NCI-H524 treated with DMSO at 0.1 percent for 48 hours (cell line): ENCODE measurements at places on chromosomes 16 and 17.

- DNase-seq = no peak
These were observed 2.9 kb downstream of the ZBTB4 start for GRCh38 chr17:7476494-7476893.

DNA sequence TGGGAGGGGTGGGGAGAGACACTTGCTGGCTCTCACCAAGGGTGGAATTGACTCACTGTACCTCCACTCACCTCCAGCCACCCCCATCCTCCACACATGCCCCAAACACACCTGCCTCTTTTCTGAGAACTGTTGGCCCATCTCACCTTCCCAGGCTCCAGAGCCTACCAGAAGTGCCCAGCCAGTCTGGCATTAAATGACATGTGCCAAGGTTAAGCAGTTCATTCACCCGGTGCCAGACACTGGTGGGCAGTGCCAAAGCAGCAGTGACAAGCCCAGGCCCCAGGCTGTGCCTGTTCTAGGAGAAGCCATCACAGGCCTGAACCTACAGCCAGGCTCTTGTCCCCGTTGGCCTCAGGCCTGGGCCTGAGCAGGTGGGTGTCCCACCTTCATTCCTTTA is 11.2 kb downstream of the MVP start:
- DNase-seq = no peak

DNA sequence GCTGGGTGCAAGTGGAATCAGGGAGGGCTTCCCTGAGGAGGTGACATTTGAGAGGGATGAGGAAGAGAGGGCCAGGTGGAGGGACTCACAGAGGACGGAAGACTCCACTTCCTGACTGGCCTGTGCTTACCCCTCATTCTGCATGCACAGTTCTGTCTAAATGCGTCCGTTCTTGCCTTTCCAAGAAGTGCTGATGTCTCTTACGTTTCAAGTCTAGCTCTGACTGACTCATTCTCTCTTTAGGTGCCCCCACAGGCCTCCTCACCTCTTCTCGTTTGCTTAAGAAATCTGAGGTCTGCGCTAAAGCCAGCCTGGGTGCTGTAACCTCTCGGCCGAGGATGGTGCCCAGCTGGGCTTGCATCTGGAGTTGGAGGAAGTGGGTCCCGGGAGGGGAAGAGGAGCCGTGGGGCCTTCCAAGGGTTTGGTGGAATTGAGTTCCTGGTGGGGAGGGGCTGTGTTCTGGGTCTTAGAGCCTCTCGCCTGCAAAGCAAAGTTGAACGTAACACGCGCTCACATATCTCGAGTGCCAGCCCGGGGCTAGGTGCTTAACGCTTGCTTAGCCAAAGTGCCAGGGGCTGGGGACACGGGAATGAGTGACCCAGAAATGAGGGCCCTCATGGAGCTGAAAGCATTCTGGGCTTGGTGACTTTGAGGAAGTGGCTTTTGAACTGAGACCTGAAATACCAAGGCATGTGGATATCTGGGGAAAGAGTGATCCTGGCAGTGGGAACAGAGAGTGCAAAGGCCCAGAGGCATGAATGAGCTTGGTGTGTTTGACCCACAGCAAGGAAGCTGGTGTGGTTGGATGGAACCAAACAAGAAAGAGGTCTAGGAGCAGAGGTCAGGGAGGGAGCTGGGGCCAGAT is 4.8 kb downstream of the IL4R start:
- DNase-seq = no peak

- DNase-seq = no peak
These were observed 457.9 kb downstream of the SLC39A11 start for GRCh38 chr17:72634621-72635020.

- DNase-seq = no peak
These were observed 31.0 kb downstream of the MBTPS1 start for GRCh38 chr16:84085773-84086172.

DNA sequence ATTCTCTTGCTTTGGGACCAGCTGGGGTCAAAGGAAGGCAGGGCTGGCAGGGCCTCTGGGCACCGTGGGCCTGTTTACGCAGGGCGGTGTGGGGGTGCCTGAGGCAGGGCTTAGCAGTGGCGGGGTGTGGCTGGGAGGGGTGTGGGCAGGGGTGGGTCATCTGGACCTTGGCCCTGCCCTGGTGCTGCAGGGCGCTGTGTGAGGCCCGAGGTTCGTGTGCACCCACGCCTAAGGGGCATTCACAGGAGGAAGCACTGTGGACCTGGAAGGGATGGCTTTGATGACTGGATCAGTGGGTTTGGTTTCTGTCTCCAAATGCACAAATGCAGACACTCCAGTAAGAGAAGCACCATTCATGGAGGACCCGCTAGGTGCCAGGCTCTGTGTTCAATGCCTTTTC is 37.3 kb downstream of the BCO1 start:
- DNase-seq = no peak

DNA sequence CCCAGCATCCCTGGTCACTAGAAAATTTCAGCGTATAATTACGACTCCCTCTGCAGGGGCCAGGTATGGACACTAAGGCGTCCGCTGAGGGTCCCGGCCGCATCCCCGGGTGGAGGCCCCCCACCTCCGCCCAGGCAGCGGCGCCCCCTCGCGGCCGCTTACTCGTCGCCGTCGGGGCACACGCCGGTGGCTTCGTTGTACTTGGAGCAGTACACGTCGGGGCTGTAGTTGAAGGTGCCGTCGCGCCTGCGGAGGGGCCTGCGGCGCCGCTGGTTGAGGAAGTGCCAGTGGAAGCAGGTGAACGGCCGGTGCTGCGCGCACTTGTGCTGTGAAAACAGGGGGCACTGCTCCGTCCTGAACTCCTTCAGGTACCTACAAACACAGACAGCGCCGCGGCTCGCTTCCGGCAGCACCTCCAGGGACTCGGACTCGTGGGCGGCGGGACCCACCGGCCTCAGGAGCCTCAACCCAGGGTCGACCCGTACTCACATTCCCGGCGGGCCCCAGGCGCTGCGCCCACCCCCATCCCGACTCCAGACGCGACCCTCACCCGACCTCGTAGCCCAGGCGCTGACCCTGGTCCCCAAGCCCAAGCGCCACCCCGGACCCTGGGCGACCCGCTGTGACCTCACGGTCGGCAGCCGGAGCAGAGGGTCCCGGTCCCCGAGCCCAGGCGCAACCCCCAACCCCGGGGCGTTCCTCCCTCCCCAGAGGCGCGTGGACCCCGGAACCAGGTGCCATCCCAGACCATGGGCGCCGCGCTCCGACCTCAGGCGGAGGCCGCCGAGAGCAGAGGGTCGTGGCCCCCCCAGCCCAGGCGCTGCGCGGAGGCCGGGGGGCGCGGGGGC is 596 bp downstream of the UNKL start:
- DNase-seq = no peak

- peak; percentile 76 for DNase-seq
These were observed 67.8 kb downstream of the C16orf78 start for GRCh38 chr16:49441366-49441780.

DNA sequence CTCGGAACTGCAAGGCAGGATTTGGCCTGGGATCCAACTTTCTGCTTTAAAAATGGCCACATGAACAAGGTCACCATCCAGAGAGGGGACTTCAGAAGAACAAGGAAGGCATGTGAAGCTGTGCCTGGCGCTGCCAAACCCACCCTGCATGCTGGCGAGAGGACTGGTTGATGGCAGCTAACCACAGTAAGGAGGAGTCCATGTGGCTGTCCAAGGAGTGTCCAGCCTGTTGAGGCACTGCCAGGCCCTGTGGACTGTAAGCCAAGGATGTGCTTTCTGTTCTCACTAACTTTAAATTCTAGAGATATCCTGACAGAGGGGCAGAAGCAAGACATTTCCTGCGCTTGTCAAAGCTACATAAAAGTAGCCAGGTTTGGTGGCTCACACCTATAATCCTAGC is 40.4 kb downstream of the CDK5R1 start:
- DNase-seq = no peak

DNA sequence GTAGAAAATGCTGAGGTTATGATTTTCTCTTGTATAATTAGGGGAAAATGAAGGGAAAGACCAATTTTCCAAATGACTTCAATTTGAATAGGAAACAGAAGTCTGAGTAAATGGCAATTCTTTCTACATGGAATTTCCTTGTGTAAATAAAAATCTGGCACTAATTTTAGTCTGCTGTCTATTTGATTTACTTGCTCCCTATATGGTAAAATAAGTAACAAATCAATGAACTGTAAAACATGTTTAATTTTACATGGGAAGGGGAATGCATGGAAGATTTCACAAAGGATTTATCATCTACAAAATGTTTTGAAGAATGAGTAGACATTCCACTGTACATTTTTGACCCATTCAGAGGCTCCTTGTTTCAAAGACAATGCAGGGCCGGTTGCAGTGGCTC is 811.6 kb upstream of the GOT2 start:
- no peak for DNase-seq

DNA sequence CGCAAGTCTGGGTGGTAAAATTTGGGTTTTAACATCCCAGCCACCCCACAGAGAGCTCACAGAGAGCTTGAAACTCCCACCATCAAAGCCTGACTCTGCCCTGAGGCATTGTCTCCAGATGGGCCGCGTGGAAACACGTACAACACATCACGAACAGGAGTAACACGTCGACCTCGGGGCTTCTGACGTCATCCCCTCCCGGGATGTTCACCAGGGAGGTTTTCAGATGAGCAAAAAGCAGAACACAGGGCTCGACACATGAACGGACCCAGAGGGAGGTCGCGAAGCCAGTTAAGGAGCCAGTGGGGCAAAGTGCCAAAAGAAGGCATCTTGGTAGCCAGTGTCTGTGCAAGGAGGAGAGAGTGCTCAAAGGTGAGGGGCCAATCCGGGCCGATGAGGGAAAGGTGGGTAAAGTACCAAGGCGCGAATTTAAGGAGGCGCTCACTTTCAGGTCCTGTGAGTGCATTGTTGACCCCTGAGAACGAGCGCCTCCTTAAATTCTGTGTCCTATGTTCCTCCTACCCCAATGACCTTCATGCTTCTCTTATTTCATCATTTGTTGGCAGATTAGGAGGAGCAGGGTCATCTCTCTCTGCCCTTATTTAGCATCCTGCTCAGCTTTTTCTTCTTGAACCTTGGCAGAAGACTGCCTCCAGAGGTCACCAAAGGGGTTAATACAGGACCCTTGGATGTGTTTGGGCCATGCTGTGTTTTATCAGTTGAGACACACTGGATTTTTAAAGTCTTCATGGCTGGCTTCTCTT is 5.6 kb downstream of the RCVRN start:
- DNase-seq = no peak

DNA sequence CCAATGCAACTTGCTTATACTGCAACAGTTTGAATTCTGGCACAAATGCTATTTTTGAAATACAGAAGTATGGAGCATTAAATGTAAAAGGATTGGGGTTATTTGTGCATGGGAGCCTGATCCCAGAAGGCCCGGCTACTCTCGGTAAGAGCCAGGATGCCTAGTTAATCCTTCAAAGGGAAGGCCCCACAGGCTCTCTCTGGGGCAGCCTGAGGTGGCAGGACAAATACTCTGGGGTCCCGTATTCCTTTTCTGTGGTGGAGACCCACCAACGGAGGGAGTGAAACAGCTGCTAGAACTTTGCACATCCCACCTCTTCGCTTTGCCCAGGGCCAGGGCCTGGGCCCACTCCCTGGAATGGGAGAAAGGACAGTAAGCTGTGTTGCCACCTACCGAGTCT is 30.4 kb downstream of the ERN1 start:
- no peak for DNase-seq

GRCh38 chr17:81976332-81977210 is 858 bp upstream of the ASPSCR1 start:
- DNase-seq = no peak

- DNase-seq = no peak
These were observed 1.7 kb downstream of the MYOCD start for GRCh38 chr17:12667299-12667958.

- no peak for DNase-seq
These were observed 725 bp upstream of the SPHK1 start for GRCh38 chr17:76383546-76384221.

- DNase-seq = no peak
These were observed 259.8 kb upstream of the MON1B start for GRCh38 chr16:76931186-76931585.

DNA sequence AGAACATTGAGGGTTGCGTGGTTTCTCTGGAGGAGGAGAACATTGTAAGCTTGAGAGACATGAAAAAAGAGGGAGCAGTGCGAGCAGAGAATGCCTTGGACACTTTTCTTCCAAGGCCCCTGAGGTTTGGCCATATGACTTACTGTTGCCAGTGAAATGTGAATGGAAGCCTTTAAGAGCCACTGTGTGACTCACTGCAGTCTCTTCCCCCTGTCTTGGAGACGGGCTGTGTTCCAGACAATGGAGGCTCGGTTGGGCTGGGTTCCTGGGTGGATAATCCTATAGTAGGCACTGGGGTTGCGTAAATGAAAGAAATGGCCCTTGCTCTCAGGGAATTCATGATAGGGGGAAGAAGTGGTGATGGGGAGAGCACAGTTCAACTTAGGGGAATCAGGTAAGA is 75.5 kb downstream of the SHISA9 start:
- no peak for DNase-seq

GRCh38 chr17:74512624-74513091 is 18.6 kb downstream of the CD300LB start:
- no peak for DNase-seq

DNA sequence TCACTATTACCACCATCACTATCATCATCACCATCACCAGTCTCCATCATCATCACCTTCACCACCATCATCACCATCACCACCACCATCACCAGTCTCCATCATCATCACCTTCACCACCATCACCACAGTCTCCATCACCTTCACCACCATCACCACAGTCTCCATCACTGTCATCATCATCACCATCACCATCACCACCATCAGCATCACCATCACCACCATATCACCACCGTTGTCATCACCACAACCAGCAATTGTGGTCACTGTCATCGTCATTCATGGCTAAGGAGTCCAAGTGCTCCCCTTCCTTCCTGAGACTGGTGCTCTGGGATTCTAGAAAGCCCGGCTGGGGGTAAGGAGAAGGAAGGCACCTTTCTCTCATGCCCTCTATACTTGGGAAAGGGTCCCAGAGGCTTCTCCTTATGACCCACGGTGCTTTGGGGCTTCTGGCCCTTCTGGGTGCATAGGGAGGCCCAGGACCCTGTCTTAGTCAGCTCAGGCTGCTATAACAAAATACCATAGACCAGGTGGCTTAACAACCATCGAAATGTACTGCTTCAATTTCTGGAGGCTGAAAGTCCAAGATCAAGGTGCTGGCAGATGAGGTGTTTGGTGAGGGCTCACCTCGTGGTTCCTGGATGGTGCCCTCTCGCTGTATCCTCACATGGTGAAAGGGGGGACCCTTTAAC is 93.4 kb upstream of the GSE1 start:
- DNase-seq = no peak

DNA sequence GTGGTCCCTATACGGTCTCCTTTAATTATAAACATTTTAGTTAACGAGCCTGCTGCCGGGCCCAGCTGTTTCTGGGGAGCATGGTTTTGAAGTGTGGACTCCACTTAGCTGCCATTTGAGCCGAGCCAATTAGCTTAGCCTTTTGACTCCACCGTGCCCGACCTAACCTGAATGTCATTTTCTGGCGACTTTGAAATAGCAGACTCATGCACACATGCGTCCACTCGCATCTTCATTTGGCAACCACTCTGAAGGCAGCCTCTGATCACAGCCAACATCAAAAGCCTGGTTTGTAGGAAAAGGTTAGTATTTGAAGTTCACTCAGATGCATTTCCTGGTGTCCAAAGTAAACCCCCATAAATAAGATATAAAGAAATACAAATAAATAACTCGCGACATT is 16.8 kb downstream of the AXIN2 start:
- DNase-seq = peak; percentile 68

- no peak for DNase-seq
These were observed 178.9 kb downstream of the MYO1D start for GRCh38 chr17:32697728-32698625.

- no peak for DNase-seq
These were observed 127.8 kb downstream of the OR1D5 start for GRCh38 chr17:2935632-2936031.

GRCh38 chr16:57562066-57562465 is 19.6 kb downstream of the ADGRG5 start:
- no peak for DNase-seq
